Spinal cord (tissue), 10 donors: ENCODE measurements at places on chromosomes 12 and 14. TPM values are rescaled to one million over a fixed set of nuclear protein-coding genes. Genes with fewer than 3 reads are reported as not detected.

GRCh38 chr12:68236421-68237059 lies 10.9 kb upstream of the IL26 start:
- DNase-seq: no peak

DNA sequence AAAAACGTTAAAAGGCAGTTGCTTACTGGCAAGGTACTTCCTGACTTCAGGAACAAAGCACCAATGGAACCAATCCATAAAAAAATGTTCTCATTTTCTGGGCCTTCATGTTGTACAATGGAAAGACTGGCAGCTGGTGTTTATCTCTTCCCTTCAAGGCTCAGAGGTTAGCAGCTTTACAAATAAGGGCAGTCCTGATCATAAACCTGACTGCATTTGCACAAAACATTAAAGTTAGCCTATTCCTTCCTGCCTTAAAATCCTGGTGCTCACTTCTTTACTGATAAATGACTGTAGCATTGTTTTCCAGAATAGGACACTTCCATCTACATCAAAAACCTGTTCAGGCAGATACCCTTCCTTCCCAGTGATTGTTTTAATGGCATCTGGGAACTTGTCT lies 19.2 kb downstream of the IL26 start:
- no peak for DNase-seq

DNA sequence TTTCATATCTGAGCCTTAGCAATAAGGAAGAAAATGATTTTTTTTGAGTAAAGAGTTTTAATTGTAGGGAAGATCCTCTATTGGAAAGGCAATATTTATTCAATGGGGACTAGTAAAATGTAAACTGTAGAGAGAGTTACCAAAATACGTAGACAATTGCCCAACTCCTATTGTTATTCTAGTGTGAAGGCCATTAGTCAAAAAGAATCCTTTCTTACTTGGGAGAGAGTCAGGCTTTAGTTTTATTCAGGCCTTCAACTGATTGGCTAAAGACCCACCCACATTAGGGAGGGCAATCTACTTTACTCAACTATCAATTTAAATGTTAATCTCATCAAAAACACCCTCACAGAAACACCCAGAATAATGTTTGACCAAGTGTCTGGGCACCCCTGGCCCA lies 485.8 kb upstream of the ATXN7L3B start:
- no peak for DNase-seq

DNA sequence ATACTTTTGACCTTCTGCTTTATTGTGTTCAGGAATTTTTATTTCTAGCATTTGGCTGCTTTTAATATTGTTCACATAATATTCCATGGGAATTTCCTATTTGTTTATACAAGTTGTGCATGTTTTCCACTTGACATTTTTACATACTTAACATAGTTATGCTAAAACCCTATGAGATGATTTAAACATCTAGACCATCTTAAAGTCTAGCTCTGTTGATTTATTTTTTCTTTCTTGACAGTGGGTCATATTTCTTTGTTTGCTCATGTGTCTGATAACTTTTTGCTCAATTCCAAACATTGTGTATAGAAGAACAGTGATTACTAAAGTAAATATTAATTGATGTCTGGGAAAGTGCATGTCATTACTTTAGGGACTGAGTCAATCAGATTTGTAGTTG lies 202.1 kb upstream of the PDZRN4 start:
- no peak for DNase-seq

DNA sequence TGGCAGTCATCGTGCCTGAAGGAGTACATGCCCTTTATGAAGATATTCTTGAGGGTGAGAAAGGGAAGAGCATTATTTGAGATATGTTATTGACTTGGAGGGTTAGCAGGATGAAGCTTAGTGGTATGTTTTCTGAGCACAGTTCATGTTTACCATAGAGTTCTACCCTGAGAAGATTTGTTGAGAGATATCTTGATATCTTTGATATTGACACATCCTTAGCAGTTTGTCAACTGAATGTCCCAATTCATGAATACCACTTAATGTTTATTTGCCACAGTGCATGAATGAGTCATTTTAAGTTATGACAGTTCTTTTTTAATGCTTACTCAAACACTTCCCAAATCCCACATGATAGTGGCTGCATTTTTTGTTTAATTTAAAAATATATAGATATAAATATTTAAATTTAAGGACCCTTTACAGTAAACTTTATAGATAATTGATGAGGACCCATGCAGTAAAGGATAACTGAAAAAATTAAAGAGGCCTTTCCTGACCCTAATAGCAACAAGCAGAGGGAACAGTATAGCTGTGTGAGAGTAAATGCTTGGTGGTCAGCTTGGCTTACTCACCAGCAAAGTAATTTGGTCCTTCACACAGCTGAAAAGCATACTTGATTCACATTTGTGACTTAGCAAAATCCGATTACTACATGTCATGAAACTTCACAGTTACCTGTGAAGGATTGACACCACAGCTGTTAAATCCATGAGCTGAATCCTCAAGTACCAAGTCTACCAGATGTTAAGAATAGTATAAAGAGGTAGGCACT lies 25.8 kb downstream of the SLC39A9 start:
- no peak for DNase-seq

Gene RD3L
- total RNA-seq: not detected

Gene SPATA7
- total RNA-seq: 44.3 TPM
